Calu3 (cell line): ENCODE measurements at places on chromosomes 3 and 15.
A peak's percentile ranks its signal among the peaks of the same experiment; 100 is the strongest.

GRCh38 chr3:193771653-193772421 lies 178.8 kb downstream of the OPA1 start:
- no peak for DNase-seq
- H3K27me3 ChIP-seq = no peaks in the 10 kb centered on the region
- H3K4me3 ChIP-seq = no peak overlapping the region
- no peak overlapping the region for H3K27ac ChIP-seq
- no peaks in the 10 kb centered on the region for H3K4me1 ChIP-seq

DNA sequence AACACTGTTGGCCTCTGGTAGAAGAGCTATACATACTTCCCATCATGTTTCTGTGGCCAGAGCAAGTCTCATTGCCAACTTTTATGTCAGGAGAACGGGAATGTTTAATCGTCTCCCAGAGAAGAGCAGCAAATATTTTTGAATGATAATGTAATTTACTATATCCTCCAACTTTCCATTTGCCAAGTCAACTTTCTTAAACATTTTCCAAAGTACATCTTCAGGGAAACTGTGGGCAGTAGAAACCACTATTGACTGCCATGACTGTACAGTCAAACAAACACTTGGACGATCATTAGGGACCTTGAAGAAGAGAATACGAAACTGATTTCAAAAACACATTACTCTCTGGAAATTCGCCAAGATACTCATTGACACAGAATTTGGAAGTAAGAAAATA lies 201.5 kb downstream of the GABRB3 start:
- H3K4me1 ChIP-seq = no peaks in the 10 kb centered on the region
- H3K27ac ChIP-seq = no peak overlapping the region
- DNase-seq = no peak
- H3K36me3 ChIP-seq = no peaks in the 10 kb centered on the region

DNA sequence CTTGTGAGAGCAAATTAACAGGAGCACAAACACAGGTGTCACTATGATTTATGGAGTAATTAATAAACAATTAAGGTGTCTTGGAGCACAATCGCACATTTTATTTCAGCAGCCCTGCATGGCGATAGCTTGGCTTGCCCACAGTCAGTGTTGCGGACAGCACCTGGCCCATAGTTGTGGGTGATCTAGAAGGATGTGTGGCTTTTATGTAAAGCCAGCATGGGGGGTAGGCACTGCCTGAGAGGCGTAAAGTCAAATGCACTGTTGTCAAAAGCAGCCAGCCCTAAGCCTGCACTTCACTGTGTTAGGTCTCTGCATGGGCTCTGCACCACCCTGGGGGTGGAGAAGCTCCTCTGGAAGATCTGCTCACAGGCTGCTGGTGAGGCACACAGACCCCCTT lies 177.4 kb upstream of the PPP2R3A start:
- no peaks in the 10 kb centered on the region for H3K36me3 ChIP-seq
- H3K27me3 ChIP-seq = peaks cover 81% of the 10 kb centered on the region
- no peak for DNase-seq
- H3K4me1 ChIP-seq = no peaks in the 10 kb centered on the region
- no peak overlapping the region for H3K27ac ChIP-seq

- no peaks in the 10 kb centered on the region for H3K4me1 ChIP-seq
- no peak for DNase-seq
- H3K4me3 ChIP-seq = no peak overlapping the region
- no peaks in the 10 kb centered on the region for H3K27me3 ChIP-seq
- no peaks in the 10 kb centered on the region for H3K36me3 ChIP-seq
- H3K27ac ChIP-seq = no peak overlapping the region
These were observed 313.7 kb upstream of the COL8A1 start for GRCh38 chr3:99324636-99325203.

DNA sequence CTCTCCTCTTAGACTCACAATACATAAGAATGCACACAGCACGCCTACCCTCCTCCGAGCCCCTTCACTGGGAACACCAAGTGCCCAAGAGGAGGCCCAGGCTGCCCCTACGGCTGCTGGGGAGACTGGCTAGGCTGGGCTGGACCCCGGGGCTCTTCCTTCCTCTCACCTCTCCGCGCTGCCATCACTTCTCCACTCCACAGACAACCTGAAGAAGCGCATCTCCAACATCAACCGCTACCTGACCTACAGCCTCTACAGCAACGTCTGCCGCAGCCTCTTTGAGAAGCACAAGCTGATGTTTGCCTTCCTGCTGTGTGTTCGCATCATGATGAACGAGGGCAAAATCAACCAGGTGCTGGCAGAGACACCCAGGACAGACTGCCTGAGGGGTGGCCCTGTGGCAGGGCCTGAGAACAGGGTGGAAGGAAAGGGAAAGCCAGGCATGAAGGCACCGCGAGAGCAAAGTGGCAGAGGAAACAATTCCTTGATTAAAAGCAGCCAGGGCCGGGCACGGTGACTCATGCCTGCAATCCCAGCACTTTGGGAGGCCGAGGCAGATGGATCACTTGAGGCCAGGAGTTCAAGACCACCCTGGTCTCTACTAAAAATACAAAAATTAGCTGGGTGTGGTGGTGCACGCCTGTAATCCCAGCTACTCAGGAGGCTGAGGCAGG lies 51.6 kb downstream of the SEMA3G start:
- no peak for DNase-seq
- peaks cover 4% of the 10 kb centered on the region for H3K36me3 ChIP-seq
- no peaks in the 10 kb centered on the region for H3K4me1 ChIP-seq
- H3K4me3 ChIP-seq = no peak overlapping the region

DNA sequence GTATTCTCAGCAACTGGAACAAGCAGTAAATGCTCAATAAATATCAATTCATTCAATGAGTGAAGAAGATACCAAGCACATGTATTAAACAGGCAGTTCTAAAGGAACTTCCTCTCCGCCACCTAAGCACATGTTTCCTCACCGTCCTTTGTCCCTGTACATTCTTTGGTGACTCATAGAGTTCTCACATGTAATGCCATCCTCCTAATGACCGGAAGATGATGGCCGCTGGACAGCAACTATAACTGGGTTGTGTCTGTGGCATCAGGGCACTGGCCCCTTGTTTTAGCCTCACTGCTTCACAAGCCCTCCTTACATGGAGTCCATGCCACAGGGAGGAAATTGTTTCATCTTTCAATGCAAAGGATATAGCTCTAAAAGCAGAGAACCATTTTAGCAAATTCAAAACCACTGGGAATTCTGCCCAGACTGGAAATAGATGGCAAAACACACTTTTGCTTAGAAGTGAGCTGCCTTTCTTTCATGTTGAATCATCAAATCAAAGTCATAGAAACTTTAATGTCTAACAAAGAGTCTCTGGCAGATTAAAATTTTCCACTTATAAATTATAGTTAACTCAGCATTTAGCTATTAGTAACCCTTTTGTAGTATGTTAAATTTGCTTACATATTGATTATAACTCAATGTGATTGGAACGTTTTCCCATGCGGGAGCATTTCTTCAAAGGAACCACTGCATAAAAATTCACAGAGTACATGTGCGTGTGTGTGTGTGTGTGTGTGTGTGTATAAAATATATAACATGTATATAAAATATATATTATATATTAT lies 74.1 kb downstream of the GAP43 start:
- H3K4me1 ChIP-seq = peaks cover 12% of the 10 kb centered on the region
- no peaks in the 10 kb centered on the region for H3K27me3 ChIP-seq
- DNase-seq = no peak
- H3K27ac ChIP-seq = no peak overlapping the region
- no peak overlapping the region for H3K4me3 ChIP-seq

DNA sequence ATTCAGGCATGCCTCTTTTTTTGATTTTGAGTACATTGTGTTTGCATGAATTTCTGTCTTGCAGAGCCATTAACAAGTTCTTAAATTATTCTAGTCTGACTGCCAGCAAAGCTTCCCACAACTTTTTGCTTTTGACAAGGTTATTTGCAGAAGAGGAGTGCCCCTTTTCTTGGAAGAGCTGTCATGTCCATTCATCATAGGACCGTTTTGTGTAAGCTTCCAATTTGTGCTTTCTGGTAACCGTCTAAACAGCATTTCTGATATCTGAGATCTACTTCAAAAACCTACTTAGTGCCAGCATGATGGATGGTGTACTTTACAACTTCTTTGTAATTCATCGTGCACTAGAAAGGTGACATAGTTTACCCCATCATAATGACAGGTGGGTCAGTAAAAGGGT lies 379.7 kb downstream of the NAALADL2 start:
- no peak overlapping the region for H3K4me3 ChIP-seq
- H3K27me3 ChIP-seq = no peaks in the 10 kb centered on the region
- no peak for DNase-seq
- no peaks in the 10 kb centered on the region for H3K4me1 ChIP-seq

DNA sequence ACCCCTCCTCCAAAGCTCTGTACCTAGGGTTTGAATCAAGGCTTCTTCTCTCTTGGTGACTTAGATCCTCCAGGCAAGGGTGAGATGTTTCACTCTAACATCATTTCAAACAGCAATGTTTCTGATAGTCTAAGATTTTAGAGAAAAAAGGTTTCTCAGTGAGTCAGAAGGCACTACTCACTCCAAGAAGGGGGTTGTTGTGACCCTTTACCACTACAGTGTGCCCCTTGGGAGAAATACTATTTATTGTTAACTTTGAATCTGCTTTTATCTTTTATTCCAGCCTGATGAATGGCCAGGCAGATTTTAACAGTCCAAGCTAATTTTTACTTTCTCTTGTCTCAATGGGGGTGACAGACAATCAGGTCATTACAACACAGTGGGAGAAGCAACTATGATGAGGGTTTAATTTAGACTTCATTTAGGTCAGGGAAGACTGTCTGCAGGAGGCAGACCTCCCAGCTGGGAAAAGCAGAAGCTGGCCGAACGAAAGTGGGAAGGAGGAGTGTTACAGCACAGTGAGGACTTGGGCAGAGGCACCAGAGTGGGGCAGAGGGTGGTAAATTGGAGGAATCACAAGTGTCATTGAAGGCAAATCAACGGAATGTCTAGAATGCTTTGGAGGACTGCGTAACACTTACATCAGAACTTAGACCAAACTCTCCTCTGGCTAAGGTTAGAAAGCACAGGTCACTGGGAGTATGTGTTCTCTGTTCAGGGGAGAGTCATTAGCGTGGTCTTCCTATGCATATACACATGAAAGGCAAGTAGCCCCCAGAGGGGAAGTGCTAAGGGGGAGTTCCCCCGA lies 21.2 kb downstream of the ZNF860 start:
- no peak for DNase-seq
- no peaks in the 10 kb centered on the region for H3K36me3 ChIP-seq
- peaks cover 8% of the 10 kb centered on the region for H3K4me1 ChIP-seq
- H3K4me3 ChIP-seq = no peak overlapping the region
- no peaks in the 10 kb centered on the region for H3K27me3 ChIP-seq
- no peak overlapping the region for H3K27ac ChIP-seq

- no peak overlapping the region for H3K27ac ChIP-seq
- H3K4me1 ChIP-seq = no peaks in the 10 kb centered on the region
- no peaks in the 10 kb centered on the region for H3K36me3 ChIP-seq
- no peak overlapping the region for H3K4me3 ChIP-seq
- DNase-seq = no peak
- H3K27me3 ChIP-seq = no peaks in the 10 kb centered on the region
These were observed 805.7 kb downstream of the TUSC7 start for GRCh38 chr3:117515309-117515708.

- peak within 1 kb of the TSS; percentile 87 for H3K4me3 ChIP-seq
- peak; percentile 97 for DNase-seq
- H3K27ac ChIP-seq = peak within 1 kb of the TSS; percentile 92
- peaks cover 9% of the 10 kb centered on the region for H3K27me3 ChIP-seq
- H3K36me3 ChIP-seq = peaks cover 24% of the 10 kb centered on the region
These were observed at the start of gene ADPGK for GRCh38 chr15:72783640-72784455. ADPGK (minus strand) TSS chr15:72783758; CDS start chr15:72783691, 67 bp downstream.

DNA sequence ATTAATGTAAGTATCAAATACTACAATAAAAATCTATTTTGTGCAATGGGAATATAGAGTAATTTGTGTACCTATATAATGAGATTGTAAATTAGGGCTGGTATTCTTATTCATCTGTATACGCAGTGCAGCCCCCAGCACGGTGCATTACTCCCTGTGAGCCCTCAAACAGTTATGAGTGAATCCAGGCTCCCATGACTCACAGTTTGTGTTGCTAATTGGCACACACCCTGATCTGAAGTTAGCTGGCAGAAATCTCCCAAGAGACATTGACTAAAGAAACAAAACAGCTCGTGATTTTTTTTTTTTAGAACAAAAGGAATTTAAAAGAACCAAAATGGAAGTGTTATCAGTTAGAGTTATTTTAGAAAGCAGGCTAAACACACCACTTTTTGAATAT lies 15.7 kb downstream of the GK5 start:
- peaks cover 13% of the 10 kb centered on the region for H3K36me3 ChIP-seq
- no peak overlapping the region for H3K27ac ChIP-seq
- no peak overlapping the region for H3K4me3 ChIP-seq
- peaks cover 14% of the 10 kb centered on the region for H3K4me1 ChIP-seq

- H3K36me3 ChIP-seq = no peaks in the 10 kb centered on the region
- no peak for DNase-seq
- no peak overlapping the region for H3K4me3 ChIP-seq
- peaks cover 17% of the 10 kb centered on the region for H3K4me1 ChIP-seq
- no peaks in the 10 kb centered on the region for H3K27me3 ChIP-seq
These were observed 20.7 kb downstream of the USP13 start for GRCh38 chr3:179673523-179673922.

DNA sequence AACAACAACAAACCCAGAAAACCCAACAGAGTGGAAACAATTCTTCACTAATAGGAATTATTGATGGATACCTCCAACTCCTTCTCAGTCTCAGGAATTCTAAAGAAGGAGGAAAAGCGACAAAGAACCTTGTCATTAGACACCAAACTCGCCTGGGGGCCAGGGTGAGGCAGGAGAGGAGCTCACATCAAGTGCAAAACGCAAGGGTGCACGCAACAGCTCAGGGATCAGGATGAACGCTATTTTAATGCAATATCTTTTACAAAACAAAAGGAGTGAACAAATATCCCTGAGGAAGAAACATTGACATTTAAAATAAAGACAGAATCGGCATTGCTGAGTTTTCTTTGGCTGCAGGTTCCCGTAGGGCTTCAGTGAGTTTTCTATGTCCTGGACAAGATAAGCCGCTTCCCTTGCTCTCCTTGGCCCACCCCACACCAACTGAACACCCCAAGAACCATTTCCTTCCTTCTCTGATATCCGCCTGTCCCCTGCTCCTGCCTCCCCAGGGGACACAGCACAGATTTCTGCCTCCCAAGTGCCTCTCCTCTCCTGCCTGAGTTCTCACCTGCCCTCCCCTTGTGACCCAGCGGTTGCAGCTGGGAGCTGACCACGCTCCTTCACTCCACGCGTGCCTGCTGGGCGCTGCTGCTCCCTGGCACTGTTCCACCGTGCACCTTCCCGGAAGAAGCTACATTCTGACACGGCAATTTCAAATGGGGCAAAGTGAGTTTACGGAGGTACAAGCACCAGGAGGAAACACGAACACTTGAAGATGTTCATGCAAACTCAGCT lies 63.0 kb downstream of the ATP10A start:
- H3K4me1 ChIP-seq = no peaks in the 10 kb centered on the region
- no peaks in the 10 kb centered on the region for H3K36me3 ChIP-seq
- no peak for DNase-seq
- no peak overlapping the region for H3K27ac ChIP-seq
- no peaks in the 10 kb centered on the region for H3K27me3 ChIP-seq

- H3K36me3 ChIP-seq = no peaks in the 10 kb centered on the region
- no peaks in the 10 kb centered on the region for H3K4me1 ChIP-seq
- no peak for DNase-seq
- H3K4me3 ChIP-seq = no peak overlapping the region
- H3K27me3 ChIP-seq = no peaks in the 10 kb centered on the region
- H3K27ac ChIP-seq = no peak overlapping the region
These were observed 5.6 kb downstream of the GABRB3 start for GRCh38 chr15:26767169-26767670.

GRCh38 chr15:100208921-100209603 lies 132.7 kb downstream of the ADAMTS17 start:
- H3K36me3 ChIP-seq = no peaks in the 10 kb centered on the region
- no peaks in the 10 kb centered on the region for H3K27me3 ChIP-seq
- H3K4me3 ChIP-seq = no peak overlapping the region
- no peaks in the 10 kb centered on the region for H3K4me1 ChIP-seq
- no peak for DNase-seq

GRCh38 chr3:29311795-29312194 lies 30.9 kb downstream of the RBMS3 start:
- H3K4me3 ChIP-seq = no peak overlapping the region
- H3K27me3 ChIP-seq = no peaks in the 10 kb centered on the region
- no peak overlapping the region for H3K27ac ChIP-seq
